ENCODE measurements at places on chromosomes 3 and 15.

GRCh38 chr3:86865506-86865905, 125.4 kb downstream of the VGLL3 start:
- DNase-seq, result no peak

GRCh38 chr3:188305220-188305619, 151.3 kb downstream of the LPP start:
- DNase-seq, result no peak

DNA sequence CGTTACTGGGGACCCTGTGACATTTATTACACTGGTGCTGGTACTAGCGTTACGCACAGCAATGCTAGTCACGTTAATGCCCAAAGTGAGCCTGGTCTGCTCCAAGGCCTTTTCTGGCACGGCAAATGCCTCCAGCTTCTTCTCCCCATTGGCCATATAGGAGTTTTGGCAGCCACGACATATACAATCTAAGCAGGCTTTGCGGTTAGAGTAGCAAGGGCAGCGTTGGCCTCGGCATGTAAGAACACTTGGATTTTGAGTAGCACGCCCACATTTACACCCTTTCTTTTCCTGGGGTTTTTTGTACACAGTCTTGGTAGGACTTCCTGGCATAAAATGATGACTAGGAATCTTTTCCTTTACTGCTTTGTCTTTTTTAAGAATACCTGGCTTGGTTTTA, 44.9 kb downstream of the MSL2 start:
- no peak for DNase-seq

DNA sequence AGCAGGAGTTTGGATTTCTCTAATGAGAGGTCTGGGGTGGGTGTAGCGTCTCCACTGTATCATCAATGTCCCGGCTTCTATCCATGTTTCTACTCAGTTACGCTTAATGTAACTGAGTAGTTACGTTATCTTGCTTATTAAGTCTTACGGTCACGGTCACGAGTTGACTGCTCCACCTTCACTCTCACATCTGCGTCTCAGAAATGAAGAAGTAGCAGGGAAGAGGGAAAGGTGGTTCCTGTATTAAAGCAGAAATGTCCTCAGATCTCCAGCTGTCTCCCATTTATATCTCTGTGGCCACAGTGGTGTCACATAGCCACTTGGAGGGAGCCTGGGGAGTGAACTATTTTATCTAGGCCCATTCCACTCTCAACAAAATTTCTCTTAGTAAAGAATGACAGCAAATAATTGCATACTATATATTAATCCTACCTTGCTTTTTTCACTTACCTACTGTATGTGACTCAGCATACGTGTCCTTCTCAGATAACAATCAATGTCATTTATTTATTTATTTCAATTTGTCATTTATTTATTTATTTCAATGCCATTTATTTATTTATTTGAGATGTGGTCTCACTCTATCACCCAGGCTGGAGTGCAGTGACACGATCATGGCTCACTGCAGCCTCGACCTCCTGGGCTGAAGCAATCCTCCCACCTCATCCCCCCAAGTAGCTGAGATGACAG, 39.7 kb upstream of the RNU6-1 start:
- no peak for DNase-seq

GRCh38 chr3:28186748-28187147, 54.7 kb upstream of the CMC1 start:
- DNase-seq, result no peak

GRCh38 chr3:152104847-152105415, 163.8 kb upstream of the MBNL1 start:
- no peak for DNase-seq

GRCh38 chr3:195153130-195153529, 117.8 kb downstream of the XXYLT1 start:
- peak; percentile 46 for DNase-seq

- no peak for DNase-seq
These were observed 226.8 kb downstream of the NTRK3 start for GRCh38 chr15:88029696-88030095.

DNA sequence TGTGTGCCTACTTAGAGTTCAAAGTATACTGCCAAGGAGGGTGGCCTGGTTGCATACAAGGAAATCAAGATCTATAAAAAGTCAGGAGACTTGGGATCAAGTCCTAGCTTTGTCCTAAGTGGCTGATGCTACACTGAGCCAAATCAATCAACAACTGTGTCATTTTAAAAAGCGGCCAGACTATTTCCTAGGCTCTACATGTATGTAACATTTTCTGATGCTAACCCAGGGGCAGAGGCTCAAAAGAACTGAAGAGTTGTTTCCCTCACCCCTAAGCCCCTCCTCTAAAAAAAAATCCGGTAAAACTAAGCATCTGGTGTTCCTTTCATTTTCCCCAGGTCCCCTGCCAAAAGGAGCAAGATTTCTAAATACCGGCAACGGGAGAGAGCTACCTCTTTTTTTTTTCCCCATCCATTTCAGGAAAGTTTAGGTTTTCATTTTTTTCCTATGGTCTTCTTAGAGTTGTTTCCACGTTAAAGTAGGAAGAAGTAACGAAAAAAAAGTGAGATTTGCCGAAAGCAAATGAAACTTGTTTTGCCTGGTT, 18.8 kb upstream of the CHD2 start:
- no peak for DNase-seq

DNA sequence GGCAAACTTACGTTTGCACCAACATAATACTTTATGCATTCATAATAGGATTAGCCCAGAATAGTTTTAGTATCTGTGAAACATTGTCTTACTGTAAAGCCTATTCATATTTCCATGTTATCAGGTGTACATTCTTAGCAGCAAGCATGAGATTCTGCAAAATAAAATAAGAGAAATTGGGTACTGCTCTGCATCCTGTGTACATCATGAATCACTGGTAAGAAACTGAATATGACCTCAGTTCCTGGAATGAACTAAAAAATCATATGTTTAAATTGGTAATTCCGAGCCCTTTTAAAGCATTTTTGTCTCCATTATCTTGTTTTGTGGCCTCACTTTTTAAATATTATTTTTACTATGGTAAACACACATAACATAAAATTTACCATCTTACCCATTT, 605.1 kb downstream of the ROBO1 start:
- no peak for DNase-seq

DNA sequence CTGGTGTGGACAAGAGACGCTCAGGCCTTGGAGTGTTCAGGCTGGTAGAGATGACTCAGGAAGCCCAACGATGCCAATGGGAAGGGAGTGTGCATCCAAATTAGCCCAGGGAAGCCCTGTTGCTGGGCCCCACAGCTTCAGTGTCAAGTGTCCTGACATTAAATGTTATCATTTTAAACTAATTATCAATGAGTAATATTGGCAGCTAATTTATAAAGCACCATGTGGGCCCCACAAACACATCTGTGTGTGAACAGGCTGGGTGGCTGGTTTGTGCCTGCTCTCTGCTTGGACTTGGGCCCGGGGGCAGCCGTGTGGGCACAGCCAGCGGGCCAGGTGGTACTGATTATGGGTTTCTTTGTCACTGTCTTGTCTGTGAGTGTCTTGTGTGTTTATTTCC, 15.0 kb downstream of the FBLN2 start:
- peak; percentile 62 for DNase-seq

- no peak for DNase-seq
These were observed 136.5 kb upstream of the TSC22D2 start for GRCh38 chr3:150271591-150271960.

- DNase-seq, result no peak
These were observed 42.3 kb downstream of the SNRK start for GRCh38 chr3:43328653-43329052.

DNA sequence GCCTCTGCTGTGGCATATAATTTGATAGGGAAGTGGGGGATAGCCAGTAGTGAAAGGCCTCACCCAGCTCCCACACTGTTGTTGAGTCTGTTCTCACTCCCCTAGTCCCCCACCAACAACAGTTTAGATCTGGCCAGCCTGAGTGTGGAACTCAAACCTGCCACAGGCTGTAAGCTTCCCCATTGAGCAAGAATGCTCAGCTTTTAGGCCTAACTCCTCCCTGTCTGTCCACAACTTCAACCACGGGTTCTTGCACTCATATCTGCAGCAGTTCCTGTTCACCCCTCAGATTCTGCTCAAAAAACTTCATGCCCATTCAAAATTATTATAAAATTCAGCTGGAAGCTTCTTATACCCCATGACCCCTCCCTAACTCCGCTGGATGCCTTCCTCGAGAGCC, 975.1 kb downstream of the NSUN3 start:
- DNase-seq, result no peak

GRCh38 chr15:32953533-32953910, 235.7 kb downstream of the GREM1 start:
- DNase-seq, result no peak

DNA sequence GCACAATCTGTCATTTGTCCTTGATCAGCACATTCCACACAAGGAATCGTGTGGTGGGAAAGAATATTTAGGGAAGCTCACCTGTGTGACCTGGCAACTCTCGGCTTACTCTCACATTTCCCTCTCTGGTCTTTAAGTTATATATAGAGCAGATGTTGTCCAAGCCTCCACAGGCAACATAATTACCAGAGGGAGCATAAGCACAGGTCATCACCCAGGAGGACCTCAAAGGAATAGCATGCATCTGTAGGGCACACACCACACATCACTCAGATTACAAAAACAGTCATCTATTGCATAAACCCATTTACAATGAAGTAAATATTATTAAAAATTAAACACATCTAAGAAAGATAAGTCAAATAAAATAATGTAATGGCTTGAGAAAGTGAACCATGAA, 36.5 kb downstream of the GNB4 start:
- DNase-seq, result no peak

Data from NCI-H1417 (cell line).